ENCODE measurements at places on chromosomes 2 and 18.

GRCh38 chr2:239512054-239512453 is 111.2 kb upstream of the HDAC4 start:
- no peak for DNase-seq

GRCh38 chr2:86123328-86123925 is 17.4 kb downstream of the PTCD3 start:
- no peak for DNase-seq

- DNase-seq: no peak
These were observed 604 bp downstream of the RALBP1 start for GRCh38 chr18:9475643-9476591.

DNA sequence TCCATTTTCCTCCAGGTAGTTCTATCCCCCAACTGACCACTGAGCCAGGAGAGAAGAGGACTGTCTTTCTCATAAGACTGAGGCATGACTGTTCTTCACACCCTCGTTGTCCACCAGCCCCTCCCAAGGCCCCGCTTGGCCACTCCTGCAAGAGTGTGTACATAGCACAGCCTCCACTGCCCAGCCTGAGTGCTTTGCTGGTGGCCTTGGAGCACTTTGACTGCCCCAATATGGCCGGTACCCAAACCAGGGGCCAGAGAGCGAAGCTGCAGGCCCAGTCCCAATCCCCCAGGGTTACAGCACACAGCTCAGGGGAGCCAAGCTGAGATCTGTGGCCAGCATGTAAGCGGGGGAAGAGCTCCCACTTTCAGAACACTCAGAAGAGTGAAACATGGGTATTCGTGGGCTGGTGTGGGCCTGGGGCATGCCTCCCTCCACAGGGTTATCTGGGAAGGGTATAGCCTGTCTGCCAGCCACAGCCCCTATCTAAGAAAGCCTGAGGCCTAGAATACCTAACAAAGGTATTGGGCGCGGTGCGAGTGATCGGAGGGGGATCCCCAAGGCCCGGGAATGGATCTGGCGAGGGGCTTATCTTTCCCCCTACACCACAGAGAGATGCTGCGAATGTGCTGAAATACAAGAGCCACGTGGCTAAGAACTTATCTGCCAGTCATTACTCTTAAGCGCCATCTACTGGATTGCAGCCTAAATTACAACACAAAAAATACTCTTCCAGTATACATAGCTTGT is 163.8 kb downstream of the WDPCP start:
- DNase-seq: no peak

- no peak for DNase-seq
These were observed 41.0 kb downstream of the LPIN2 start for GRCh38 chr18:2971741-2972552.

DNA sequence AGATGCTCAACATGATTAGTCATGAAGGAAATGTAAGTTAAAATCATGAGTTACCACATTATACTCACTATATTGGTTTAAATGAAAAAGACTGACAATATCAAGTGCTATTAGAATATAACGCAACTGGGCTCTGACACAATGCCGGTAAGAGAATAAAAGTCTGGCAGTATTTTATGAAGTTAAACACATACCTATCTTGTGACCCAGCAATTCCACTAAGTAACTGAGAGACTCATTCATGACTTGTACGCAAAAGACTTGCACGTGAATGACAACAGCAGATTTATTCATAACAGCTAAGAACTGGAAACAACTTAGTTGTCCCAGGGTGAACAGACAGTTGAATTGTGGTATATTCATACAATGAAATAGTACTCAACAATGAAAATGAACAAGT is 342.1 kb downstream of the SLC4A3 start:
- no peak for DNase-seq

GRCh38 chr18:14975431-14975830 is 227.5 kb downstream of the ANKRD30B start:
- no peak for DNase-seq

DNA sequence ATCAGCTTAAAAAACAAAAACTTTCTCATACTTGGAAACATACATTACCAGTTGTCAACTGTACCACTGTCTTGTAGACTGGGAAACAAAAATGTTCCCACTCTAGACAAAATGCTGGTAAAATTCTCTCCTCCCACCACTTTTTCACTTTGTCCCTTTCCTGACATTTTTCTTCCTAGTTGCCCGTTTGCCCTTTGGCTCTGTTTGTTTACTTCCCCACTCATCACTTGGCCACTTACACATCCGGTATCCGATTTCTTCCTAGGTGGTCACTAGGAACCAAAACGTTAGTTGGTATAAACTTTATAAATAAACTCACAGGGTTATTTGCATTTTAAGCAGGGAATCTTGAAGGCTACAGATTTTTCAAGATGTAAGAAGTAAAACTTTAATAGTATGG is 84.9 kb downstream of the METTL4 start:
- no peak for DNase-seq

GRCh38 chr2:160345071-160345764 is 145.1 kb upstream of the ITGB6 start:
- DNase-seq: no peak

GRCh38 chr2:64330281-64331113 is 123.5 kb upstream of the LGALSL start:
- DNase-seq: no peak

GRCh38 chr2:154804451-154804850 is 106.0 kb downstream of the KCNJ3 start:
- no peak for DNase-seq

DNA sequence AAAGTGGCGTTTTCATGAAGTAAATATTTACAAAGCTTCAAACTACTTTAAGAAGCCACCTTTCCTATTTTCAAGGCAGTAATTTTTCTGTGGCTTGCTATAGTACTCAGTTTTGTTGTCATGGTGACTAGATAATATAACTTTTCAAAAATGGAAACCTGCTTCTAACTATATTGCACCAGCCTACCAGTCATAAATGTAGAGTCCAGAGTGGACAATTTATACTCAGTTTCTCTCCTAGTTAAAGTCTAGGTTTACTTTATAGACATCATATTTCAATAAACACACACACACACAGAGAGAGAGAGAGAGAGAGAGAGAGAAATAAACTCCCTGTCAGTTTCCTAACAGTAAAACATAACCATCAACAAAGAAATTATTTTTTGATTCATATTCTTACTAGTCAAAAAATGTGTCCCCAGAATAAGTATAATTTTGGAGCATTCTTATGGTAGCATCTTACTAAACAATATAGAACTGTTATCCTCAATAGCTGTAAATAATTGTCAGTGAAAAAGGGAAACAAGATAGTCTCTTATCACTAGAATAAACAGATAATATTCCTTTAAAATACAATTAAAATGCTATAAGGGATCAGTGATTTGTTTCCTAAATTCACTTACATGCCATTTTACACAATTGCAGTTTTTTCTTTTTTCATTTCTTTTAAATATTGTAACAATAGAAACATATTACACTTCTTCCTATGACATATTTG is 163.5 kb upstream of the BOD1L2 start:
- DNase-seq: no peak
